ENCODE measurements at places on chromosomes 2 and 18. TPM values are rescaled to one million over a fixed set of nuclear protein-coding genes. Genes with fewer than 3 reads are reported as not detected.

GPAT2 gene
- 3.1 TPM for total RNA-seq

FLACC1 gene
- total RNA-seq = 2.5 TPM

ACTG2 gene
- not detected for total RNA-seq

VIL1 gene
- total RNA-seq = not detected

RAX gene
- total RNA-seq = not detected

ATF2 gene
- total RNA-seq = 148 TPM

CXCR1 gene
- 0.31 TPM for total RNA-seq

DRC1 gene
- total RNA-seq = 2.2 TPM

ZNF804A gene
- total RNA-seq = 24.1 TPM

ERICH2 gene
- total RNA-seq = not detected

ABCG5 gene
- total RNA-seq = not detected

DPYSL5 gene
- 184 TPM for total RNA-seq

GKN2 gene
- not detected for total RNA-seq

KCNJ3 gene
- 15.7 TPM for total RNA-seq

SMPD4 gene
- 28.5 TPM for total RNA-seq

SOWAHC gene
- total RNA-seq = 34.1 TPM

IL1RN gene
- total RNA-seq = not detected

SLC5A6 gene
- total RNA-seq = 28.8 TPM

TWSG1 gene
- total RNA-seq = 18.8 TPM

SETBP1 gene
- total RNA-seq = 146 TPM

SPRED2 gene
- total RNA-seq = 21.0 TPM
